ENCODE measurements at places on chromosomes 3 and 15.

DNA sequence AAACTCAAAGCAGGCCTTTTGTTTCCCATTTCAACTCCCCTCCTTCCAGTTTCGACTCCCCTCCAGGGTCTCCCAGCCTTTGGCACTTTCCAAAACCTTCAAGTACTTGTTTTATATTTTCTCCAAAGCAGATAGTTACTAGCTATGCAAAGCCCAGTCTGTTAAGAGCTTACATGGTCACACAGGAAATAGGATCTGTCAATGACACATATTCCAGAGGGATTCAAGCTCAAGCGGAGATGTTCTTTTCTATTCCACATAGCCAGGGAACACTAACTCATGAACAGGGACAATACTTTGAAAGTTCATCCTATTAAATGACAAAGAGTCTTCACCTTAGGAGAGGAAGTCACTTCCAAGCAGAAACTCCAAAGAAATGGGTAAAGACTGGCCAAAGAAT lies 18.6 kb downstream of the SUCLG2 start:
- no peak for DNase-seq

- DNase-seq = no peak
Measured at GRCh38 chr15:71146580-71146982, 31.3 kb downstream of the THSD4 start.

DNA sequence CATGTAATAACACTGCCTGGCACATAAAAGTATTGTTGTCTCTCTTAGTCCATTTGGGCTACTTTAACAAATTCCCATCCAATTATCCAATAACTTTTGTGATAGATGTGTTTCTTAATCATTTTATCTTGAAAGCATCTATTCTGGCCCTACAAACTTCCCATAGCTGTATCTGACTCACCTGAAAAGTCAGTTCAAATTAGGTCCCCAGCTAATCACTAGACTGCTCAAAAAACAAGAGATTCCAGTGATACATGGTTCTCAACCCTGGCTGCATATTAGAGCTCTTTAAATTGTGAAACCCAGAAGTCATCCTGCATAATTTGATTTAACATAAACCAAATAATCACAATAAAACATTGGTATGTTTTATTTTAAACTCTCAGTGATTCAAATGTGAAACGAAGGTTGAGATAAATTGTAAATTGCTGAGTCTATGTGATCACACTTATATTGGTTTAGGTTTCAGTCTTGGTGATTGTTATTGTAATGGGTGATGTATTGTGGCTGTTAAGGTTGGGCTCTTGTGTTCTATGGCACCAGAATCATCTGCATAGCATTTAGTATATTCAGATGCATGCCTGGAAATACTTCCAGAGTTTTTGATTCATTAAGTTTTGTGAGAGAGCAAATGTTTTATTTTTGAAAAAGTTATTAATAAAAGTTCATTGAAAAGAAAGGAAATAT lies 268.9 kb upstream of the KCNMB2 start:
- no peak for DNase-seq

- DNase-seq = no peak
Measured at GRCh38 chr3:117549716-117550115, 840.1 kb downstream of the TUSC7 start.

- DNase-seq = no peak
Measured at GRCh38 chr3:153052096-153052460, 109.9 kb upstream of the RAP2B start.

DNA sequence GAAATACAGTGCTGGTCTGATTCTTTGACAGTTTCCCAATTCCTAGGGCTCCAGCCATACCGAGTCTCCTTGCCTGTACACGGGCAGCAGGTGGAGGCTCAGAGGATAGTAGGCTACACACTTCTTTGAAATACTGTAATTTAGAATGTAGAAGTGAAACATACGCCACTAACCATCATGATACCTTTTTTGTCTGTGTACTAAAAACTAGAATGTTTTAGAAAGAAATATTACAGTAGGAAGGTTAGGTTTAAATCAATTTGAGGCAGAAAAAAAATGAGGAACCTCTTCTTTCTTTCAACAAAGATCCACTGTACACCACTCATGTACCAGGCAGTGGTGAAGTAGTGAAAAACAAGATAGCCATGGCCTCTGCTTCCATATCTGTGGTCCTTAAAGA lies 354.7 kb downstream of the MCTP2 start:
- no peak for DNase-seq

DNA sequence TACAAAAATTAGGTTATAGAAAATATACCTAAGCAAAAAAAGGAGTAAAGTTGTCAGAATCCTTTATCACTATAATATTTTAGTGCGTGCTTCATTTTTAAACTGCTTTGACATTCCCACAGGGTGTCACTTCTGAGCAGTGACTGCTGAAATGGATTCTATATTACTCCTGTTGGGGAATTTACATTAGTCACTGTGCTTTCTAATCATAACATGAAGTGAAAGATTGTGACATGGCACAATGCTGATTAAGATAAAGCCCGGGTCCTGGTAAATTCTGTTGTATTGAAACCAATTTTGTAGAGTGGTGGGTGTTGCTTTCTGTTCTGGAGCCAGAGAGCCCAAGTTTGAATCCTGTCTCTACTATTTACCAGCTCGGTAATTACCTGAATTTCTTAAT lies 36.4 kb upstream of the EHHADH start:
- no peak for DNase-seq

DNA sequence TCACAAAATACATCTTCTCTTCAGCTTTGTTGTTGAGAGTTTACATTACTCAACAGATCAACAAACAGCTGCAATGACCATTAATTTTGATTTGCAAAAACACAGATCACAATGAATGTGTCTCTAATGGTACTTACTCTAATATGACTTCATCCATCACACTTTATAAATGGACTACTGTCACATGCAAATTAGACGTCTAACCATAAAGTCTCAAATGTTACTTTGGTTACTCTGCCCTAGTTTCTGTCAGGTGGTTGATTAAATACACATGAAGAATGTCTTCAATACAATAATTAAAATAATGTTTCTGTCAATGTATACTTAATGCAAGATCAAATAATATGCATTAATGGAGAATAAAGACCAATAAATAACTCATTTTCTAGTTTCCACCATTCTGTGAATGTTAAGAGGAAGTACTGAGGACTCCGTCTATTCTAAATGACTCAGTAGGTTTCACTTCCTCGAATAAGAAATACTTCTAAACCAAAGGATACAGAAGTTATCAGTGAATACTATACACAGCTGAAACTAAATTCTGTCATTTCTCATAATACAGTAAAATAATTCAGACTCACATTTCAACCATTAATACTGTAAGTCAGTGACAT lies 145.8 kb downstream of the CBLB start:
- DNase-seq = no peak

DNA sequence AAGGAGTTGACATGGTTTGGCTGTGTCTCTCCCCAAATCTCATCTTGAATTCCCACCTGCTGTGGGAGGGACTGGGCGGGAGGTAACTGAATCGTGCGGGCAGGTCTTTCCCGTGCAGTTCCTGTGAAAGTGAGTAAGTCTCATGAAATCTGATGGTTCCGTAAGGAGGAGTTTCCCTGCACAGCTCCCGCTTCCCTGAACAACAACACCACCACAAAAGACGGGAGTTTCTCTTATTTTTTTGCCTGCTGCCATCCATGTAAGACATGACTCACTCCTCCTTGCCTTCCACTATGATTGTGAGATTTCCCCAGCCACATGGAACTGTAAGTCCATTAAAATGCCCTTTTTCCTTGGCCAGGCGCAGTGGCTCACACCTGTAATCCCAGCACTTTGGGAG lies 22.7 kb downstream of the XXYLT1 start:
- no peak for DNase-seq

DNA sequence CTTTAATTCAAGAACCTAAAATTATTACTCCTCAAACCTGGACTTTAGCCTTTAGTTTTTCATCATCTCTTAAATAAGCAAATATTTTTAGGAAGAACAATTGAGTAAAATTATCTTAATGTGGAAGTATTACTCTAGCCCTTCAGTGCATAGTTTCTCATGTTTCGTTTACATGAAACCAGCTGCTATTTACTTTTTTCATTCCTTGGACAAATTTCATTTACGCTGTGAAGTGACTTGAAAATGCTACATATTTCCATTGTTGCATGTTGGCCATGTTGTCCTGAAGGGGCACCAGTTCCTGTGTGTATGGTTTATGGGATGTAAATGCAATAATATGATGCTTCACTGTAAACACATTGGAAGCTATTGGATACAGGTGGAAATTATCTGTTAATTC lies 49.9 kb downstream of the SLC25A26 start:
- DNase-seq = no peak

DNA sequence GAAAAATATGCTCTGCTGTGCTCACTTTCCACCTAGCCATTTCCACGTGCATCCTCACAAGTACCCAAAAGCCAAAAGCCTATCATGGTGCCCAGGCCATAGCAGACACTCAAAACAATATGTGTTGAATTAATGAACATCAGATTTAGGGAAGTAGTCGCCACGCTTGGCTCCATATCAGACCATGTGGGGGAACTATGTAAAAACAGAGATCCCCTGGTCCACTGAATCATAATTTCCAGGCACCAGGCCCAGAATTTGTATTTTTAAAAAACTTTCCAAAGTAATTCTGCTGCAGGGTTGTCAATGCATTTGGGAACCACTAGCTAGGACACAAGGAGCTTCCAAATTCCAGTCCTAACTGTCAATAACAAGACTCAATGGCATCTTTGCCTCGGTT lies 77.3 kb downstream of the CNTN3 start:
- DNase-seq = no peak

GRCh38 chr15:51363383-51363782 lies 21.9 kb downstream of the GLDN start:
- no peak for DNase-seq

- no peak for DNase-seq
Measured at GRCh38 chr3:156525808-156526207, 29.1 kb downstream of the SSR3 start.

- no peak for DNase-seq
Measured at GRCh38 chr15:74302821-74303359, 64.6 kb downstream of the CYP11A1 start.

- no peak for DNase-seq
Measured at GRCh38 chr15:81887912-81888311, 157.9 kb downstream of the MEX3B start.

Data from DMS 273 treated with DMSO at 0.1 percent for 48 hours (cell line).